ENCODE measurements at places on chromosomes 11 and 22.

GRCh38 chr11:15825976-15826650 is 530.2 kb downstream of the SOX6 start:
- no peak for DNase-seq

- no peak for DNase-seq
Measured at GRCh38 chr11:61126256-61126655, 24.0 kb downstream of the CD5 start.

GRCh38 chr11:78886616-78887015 is 312.0 kb upstream of the NARS2 start:
- DNase-seq: no peak

GRCh38 chr11:107696140-107696539 is 15.7 kb downstream of the SLN start:
- DNase-seq: no peak

DNA sequence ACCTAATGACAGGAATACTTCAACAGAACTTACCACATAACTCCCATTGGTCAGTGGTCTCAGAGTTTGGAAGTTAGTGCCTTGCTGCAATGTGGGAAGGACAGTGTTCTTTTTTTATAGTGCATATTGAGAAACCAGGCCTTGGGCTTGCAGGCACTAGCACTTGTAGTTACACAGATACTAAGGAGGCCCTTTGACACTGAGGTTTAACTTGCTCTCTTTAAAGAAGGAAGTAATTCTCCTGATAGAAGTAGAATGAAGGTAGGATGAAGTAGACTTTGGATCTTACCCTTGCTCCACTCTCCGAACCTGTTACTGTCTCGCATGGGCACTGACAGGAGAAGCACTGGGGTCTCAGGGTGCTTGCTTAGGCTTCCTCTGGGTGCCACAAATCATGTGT is 31.0 kb upstream of the ST14 start:
- DNase-seq: no peak

GRCh38 chr11:70292863-70293262 is 22.4 kb downstream of the PPFIA1 start:
- DNase-seq: no peak

- no peak for DNase-seq
Measured at GRCh38 chr22:38618682-38619081, 37.5 kb downstream of the FAM227A start.

- no peak for DNase-seq
Measured at GRCh38 chr22:21064917-21065864, 19.4 kb downstream of the LRRC74B start.

DNA sequence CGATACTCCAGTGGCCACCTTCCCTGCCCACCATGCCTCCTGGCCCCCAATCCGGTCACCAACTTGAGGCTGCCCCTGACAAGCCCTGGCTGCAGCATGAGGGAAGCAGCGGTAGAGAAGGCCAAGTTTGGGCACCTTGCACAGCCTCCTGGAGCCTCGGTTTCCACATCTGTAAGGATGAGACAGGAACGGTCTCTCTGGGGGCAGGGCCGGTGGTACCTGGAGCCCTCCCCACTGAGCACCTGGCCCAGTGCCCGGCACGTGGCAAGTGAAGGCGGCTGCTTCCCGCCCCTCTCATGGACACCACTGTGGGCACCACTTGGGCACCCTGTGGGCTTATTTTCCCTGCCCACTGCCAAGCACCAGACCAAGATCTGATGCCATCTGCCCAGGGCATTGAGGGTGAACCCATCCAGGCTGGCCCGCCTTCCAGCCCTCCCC is 77.8 kb downstream of the CDKN1C start:
- no peak for DNase-seq

GRCh38 chr22:49093192-49093880 is 734.3 kb downstream of the BRD1 start:
- DNase-seq: no peak

DNA sequence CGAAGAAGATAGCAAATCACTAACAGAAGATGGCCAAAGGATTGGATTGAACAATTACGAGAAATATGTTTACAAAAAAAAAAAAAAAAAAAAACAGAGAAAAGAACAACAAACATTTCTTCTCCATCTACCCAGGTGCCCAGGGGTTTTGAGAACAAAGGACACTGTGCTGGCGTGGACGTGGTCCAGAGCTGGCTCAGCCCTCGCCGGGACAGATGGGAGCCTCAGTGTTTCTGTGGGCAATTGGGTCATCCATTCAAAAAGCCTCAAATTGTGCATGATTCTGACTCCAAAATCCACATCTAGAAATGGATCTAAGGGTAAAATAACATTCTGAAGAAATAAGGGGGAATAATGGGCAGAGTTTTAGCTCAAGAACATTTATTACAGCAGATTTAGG is 63.1 kb downstream of the DHCR7 start:
- DNase-seq: no peak

GRCh38 chr11:102389253-102389652 is 42.2 kb downstream of the BIRC2 start:
- no peak for DNase-seq

Measured in activated gamma-delta T cell treated with anti-CD3 and anti-CD28 coated beads, Interleukin-2, amount 50 U/mL, for 16 hours (primary cell).